Nasal cavity respiratory epithelium epithelial cell of viscerocranial mucosa (primary cell): ENCODE measurements at places on chromosomes 1 and 21. TPM values are rescaled to one million over a fixed set of nuclear protein-coding genes. Genes with fewer than 3 reads are reported as not detected.

GCSAML gene
- total RNA-seq, result under 0.01 TPM in 1 of 2 replicates, not detected in the other

ANKRD34A gene
- under 0.01 and 0.21 TPM in 2 replicates for total RNA-seq

TFF3 gene
- total RNA-seq, result 0.21 TPM in 1 of 2 replicates, not detected in the other

MRPS21 gene
- 29.0 and 37.6 TPM in 2 replicates for total RNA-seq

KCNH1 gene
- total RNA-seq, result not detected in 2 replicates

SPAG17 gene
- under 0.01 and 0.78 TPM in 2 replicates for total RNA-seq

RGS21 gene
- not detected in 2 replicates for total RNA-seq

KPNA6 gene
- 38.3 and 57.2 TPM in 2 replicates for total RNA-seq

TMCO4 gene
- total RNA-seq, result 3.4 and 15.0 TPM in 2 replicates

TTC39A gene
- total RNA-seq, result 13.3 and 19.1 TPM in 2 replicates

HES3 gene
- not detected in 2 replicates for total RNA-seq

ERICH3 gene
- not detected in 2 replicates for total RNA-seq

PDC gene
- not detected in 2 replicates for total RNA-seq
